Dermis blood vessel endothelial cell (primary cell): ENCODE measurements at places on chromosomes 7 and 10. TPM values are rescaled to one million over a fixed set of nuclear protein-coding genes. Genes with fewer than 3 reads are reported as not detected.
A peak's percentile ranks its signal among the peaks of the same experiment; 100 is the strongest.

DNA sequence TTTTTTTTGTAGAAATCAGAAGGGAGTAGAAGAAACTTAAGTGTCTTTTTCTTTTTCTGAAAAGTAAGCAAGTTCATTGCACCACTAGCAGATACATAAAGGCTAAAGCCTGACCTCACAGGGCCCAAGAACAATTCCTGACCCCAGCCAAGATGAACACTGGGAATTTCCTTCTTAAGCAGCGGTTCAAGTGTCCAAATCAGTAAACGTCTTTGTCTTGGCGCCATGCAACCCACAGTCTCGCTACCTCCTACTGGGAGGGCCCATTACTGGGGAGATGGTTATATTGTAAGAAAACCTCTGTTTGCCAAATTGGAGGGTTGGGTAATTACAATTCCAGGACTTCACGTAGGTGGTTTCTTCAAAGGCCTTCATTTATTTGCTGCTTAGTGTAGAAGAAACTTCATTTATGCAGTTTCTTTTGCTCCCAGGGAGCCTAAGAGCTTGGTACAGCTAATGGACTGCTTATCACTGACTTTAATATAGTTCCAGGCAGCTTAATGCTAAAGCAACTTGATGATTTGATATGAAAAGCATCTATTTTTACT is 58.3 kb upstream of the ADRB1 start:
- DNase-seq: no peak

- peak; percentile 19 for DNase-seq
These were observed 117.5 kb downstream of the TRIL start for GRCh38 chr7:28840592-28840995.

DNA sequence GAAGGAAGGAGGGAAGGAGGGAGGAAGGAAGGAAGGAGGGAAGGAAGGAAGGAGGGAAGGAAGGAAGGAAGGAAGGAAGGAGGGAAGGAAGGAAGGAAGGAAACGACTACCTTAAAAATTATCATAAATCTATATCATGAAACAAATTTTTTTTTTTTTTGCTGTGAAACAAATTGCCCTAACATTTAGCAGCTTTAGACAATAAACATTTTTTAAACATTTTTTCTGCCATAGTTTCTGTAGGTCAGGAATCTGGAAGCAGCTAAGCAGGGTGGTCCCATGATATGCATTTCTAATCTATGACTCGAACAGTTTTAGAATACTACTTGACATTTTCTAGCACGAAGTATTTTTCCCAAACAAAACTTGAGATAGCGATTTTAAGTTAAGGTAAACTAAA is 42.9 kb upstream of the TSPAN13 start:
- DNase-seq: no peak

DNA sequence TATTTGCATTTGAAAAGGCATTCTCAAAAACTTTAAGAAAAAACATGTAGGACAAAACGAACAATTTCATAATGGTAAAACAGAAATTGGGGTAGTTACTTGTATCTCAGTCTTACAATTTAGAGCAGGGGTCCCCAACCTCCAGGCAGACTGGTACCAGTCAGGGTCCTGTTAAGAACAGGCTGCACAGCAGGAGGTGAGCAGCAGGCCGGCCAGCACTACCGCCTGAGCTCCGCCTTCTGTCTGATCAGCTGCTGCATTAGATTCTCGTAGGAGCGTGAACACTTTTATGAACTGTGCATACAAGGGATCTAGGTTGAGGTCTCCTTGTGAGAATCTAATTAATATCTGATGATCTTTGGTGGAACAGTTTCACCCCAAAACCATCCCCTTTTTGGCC is 77.3 kb downstream of the SEMA3A start:
- no peak for DNase-seq

GRCh38 chr7:29335188-29336083 is 140.9 kb downstream of the CHN2 start:
- DNase-seq: no peak

DNA sequence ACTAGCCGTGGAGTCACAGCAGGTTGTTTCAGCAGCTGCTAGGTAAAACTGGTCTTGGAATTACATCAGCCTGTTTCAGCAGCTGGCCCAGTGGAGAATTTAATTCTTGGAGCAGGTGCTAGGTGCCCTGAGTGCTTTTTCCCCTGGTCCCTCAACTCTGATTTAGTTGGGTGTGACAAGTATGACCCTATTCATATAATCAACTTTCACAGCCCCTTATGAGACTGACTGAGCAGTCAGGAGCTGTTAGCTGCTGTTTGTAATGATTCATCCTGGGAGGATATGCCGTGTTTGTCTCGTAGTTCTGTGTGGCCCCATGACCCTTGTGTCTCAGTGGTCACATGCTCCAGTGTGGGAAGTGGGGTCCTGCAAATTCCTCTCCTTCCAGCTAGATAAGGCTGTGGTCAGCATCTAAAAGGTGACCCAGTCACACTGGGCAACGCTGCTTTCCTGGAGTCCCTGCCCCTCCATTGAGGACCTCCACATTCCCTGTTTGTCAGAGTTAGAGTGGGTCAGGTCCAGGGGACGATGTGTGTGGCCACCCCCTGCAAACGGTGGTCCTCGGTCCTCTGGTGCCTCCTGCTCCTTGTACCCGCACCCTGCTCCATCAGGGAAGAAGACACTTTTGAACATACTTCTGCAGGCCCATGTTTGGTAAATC is 28.3 kb downstream of the TBATA start:
- DNase-seq: peak; percentile 24

GRCh38 chr10:87547734-87548311 is 43.1 kb downstream of the MINPP1 start:
- DNase-seq: no peak

DNA sequence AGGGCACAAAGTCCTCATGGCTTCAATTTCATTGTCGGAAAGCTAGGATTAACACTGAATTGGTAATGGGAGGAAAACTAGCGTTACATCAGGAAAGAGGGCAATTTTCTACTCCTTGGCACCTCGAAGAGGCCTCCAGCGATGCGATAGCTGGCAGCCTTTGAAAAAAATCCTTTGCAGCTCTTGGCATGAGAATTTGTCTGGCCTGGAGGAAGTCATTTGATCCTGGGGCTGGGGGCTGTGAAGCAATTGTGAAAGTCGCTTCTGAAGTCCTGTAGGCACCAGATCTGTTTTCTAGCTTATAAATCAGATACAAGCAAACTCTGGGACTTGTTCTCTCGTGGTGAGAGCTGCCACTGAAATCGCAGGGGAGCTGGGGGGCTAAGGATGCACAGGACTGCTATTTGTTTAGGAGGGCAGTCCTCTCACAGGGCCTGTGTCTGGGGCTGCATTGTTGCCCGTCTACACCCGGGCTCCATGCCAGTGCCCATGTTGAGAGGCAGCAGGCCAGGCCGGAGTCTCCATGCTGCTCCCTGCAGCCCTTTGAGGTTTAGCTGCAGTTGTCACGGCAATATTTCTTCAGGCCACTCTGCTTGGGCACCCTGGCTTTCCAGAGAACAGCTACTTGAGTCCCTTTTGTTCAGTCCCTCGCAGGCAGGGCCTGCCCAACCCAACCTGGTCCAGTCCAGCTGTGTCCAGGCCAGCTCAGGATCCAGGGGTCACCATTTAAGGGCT is 206.8 kb upstream of the LYZL1 start:
- no peak for DNase-seq

GRCh38 chr7:30323006-30323355 is 38.6 kb downstream of the ZNRF2 start:
- DNase-seq: no peak

DNA sequence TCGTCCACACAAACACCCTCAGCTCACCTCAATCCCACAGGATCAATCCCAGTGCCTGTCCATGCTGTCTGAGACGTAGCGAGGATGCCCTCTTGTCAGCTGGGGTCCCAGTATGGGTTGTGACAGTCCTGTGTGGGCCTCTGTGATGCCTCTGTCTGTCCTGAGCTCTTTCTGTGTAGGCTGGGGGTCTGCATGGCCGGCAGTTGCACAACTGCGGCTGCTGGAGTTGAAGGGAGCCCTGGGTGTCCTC is 12.4 kb downstream of the ANTXRL start:
- no peak for DNase-seq

DNA sequence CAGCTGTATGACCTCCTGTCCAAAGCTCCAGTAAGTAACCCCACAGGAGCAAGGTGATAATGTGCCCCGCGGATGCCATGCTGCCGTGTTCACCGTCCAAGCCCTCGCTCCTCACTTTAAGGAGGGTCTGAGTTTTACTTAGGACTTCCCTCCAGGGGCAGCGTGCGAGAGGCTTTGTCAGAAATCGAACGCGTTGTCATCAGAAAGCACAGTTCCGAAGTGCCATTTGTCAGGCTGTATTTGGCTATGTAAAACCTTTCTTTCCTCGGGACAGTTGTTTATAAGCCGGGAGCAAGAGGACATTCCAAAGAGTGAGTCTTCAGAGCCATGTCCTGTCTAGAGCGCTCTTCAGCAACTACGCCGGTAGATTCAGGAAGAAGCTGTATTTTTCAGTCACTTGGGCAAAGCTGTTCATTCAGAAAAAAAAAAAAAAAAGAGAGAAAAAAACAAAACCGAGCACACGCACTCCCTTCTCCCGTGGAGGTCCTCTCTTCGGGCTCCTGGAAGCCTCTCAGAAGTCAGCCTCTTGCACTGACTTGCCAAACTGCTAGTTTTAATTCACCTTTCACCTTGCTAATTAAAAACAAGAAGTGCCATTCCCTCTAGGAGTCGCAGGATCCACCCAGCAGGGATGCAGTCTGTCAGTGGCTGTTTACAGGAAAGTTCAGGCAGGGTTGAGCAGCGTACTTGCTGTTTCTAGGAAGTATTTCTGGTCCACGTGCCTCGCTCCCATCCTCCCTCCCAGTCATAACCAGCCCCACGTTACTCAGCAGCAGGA is at the start of gene SEMA3E:
SEMA3E (minus strand) TSS at position 676 of the 778 bp plus-strand sequence.
- DNase-seq: peak; percentile 18

DNA sequence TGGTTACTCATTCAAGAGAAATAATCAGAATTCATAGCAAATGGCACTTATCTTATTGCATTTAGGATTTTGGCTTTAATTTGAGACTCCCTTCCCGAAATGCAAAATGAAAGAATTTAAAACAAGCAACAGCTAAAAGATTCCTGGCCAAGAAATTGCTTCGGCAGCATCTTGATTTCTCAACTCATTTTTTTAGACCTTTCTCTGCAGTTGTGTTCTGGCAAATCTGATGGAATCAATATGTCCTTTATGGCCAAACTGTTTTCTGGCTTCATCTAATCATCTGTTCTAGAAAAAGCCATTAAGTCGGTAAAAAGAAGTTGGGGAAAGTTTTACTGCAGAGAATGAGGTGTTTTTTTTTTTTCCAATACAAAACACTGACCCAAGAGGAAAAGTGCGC is 172.1 kb downstream of the SLC16A9 start:
- no peak for DNase-seq

DNA sequence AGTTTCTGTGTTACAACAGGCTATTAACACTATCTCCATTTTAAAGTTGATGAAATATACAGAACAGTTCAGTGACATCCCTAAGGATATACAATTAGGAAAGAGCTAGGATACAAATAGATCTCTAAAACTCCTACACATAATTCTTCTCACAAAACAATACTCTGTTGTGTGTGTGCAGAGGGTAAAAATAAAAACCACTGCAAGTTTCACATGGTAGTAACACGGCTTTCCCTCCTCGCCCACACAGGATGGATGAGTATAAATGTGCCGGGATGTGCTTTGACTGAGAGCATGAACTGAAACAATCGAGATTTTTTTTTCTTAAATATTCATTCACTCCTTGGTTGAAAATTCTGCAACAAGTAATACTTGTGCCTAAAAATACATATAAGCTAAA is 131.5 kb upstream of the C1QL3 start:
- no peak for DNase-seq

- DNase-seq: peak; percentile 53
These were observed 745 bp downstream of the YWHAG start for GRCh38 chr7:76358011-76358480.

GRCh38 chr7:136303162-136303561 is 326.0 kb upstream of the MTPN start:
- DNase-seq: no peak

GRCh38 chr7:5670183-5670935 is 111.1 kb downstream of the RNF216 start:
- no peak for DNase-seq

- no peak for DNase-seq
These were observed 268.4 kb upstream of the NPVF start for GRCh38 chr7:25496476-25497368.

- DNase-seq: peak; percentile 77
These were observed 25.3 kb upstream of the SNX13 start for GRCh38 chr7:17965603-17966002.

- DNase-seq: no peak
These were observed 24.8 kb downstream of the GBX1 start for GRCh38 chr7:151142686-151143040.

DNA sequence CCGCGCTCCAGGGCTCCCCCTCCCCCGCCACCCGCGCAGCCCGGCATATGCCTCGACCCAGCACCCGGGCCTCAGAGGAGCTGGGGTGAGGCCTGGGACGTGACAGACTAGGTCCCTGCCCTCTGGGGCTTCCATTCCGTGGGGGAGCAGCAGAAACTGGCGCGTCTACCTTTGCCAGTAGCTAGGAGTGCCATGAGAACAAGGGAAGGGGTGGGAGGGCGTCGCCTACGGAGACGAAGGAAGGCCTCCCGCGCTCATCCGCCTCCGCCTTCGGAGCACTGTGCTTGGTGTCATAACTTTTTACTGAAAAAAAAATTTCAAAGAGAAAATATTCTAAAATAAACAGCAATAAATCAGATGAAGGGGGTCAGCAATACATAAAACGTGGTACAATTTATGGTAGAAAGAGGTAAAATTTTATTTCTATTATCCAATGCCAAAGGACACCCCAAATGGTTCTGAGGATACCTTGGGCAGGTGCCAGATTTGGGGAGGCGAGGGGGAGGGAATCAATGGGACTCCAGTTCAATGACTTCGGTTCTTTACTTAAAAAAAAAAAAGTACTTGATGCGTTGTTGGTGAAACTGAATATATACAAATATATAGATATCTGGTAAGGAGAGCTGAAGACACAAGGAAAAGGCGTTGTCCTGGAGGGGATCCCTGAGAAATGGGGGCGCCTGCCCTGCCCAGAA is 35.1 kb upstream of the GRID1 start:
- DNase-seq: no peak

- DNase-seq: peak; percentile 47
These were observed 72.2 kb downstream of the DAGLB start for GRCh38 chr7:6375348-6376101.

STEAP2 gene
- total RNA-seq: 1.4 and 1.7 TPM in 2 replicates

CCSER2 gene
- total RNA-seq: 22.5 and 32.7 TPM in 2 replicates

KIF11 gene
- 8.8 and 41.7 TPM in 2 replicates for total RNA-seq

MAGI2 gene
- 1.8 and 2.4 TPM in 2 replicates for total RNA-seq

PDE6C gene
- not detected in 2 replicates for total RNA-seq

OR2A42 gene
- not detected in 2 replicates for total RNA-seq

GPR15LG gene
- 0.47 TPM in 1 of 2 replicates, not detected in the other for total RNA-seq

BTBD16 gene
- not detected in 2 replicates for total RNA-seq

ASIC3 gene
- total RNA-seq: 0.42 TPM in 1 of 2 replicates, not detected in the other

GRID2IP gene
- 0.05 TPM in 1 of 2 replicates, not detected in the other for total RNA-seq

A1CF gene
- total RNA-seq: not detected in 2 replicates

TBC1D12 gene
- 20.5 and 28.4 TPM in 2 replicates for total RNA-seq
